Activated gamma-delta T cell treated with anti-CD3 and anti-CD28 coated beads, Interleukin-2, amount 50 U/mL, for 16 hours (primary cell): ENCODE measurements at places on chromosomes 3 and 15.

DNA sequence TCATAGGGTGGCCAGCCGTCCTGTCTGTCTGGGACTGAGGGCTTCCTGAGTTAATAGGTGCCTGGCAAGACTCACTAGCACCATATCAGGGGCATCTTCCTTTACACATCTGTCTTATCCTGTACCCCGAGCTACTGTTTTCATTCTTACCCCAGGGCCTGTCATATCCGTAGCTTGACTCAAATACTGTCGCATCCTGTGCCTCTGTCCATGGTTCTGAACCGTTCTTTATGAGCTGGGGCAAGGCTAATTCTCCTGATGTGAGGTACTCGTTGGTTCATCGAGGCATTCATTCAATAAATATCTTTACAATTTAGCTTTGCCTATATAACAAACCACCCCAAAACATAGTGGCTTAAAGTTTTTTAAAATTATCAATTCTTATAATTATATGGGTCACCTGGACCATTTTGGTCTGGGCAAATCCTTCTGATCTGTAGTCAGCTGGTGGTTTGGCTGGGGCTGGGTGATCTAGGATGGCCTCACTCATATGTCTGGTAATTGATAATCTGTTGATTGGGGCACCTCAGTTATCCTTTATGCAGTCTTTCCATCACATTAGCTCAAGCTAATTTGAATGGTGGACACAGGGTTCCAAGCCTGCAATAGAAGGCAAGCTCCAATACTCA is 121.2 kb downstream of the TLE3 start:
- no peak for DNase-seq

- peak; percentile 34 for DNase-seq
Measured at GRCh38 chr15:40763801-40764628, at the start of gene GCHFR. GCHFR (plus strand) TSS chr15:40764068; CDS start chr15:40764181, 113 bp downstream.

DNA sequence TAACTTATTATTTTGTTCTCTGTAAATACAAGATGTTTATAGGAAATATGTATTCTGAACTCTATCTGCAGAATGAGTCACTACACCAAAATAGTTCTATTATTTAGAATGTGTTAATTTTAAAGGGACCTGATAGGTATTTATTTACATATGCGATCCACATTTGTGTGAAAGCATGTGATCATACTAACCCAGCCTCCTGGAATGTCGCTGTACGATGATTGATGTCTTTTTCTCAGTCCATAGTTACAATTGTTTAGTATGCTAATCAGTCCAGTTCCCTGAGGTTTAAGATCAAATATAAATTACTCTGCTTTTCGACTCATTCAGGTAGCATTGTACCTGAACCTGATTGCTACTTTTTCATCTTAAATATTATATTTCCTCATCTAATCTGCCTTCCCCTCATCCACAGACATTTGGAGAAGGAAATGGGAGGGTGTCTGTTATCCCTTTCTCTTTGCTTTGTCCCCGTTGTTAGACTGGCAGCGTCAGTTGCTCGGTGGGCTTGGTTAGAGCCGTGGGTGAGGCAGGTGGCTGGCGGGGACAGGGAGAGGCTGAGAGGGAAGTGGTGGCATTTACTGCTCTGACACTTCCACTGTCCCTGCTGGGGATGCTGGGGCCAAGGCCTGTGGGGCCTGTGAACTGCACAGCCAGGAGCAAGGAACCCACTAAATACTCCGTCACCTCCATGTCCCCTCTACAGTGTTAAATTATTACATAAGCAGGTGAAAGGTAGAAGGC is 27.8 kb upstream of the NR2E3 start:
- DNase-seq: no peak

- no peak for DNase-seq
Measured at GRCh38 chr3:142929109-142929508, 34.4 kb downstream of the PAQR9 start.

DNA sequence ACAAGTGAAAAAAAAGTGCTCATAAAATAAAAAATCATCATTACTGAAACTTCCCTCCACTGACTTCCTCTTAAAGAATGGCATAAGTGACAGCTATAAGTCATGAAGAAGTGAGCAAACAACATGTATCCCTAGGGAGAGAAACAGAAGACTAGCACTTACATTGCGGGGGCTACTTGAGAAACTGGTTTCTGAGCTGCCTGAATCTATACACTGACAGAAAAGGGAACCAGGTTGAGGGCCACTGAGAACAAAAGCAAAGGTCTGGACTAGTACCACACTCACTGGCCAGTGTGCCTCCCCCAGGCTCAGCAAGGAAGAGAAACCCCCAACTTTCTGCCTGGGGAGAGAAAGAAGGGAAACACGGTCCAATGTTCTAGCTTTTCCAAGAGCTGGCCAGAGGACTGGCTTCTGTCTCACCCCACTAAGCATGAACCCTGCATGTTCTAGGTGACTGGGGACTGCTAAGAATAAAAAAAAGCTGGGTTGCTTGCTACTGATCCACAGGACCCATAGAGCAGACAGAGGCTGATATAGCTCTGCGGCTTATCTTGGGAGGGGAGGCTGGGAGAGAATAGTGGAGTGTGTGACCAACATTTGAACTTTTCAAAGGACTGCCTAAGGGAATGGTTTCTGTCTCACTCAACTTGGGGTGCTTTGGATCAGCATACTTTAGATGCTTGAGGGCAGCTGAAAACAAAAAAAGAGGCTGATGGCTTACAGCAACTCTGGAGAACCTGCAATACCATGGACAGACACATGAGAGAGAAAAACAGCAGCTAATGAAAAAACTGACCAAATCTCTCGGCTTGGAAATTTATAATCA is 8.1 kb downstream of the RAD18 start:
- no peak for DNase-seq

DNA sequence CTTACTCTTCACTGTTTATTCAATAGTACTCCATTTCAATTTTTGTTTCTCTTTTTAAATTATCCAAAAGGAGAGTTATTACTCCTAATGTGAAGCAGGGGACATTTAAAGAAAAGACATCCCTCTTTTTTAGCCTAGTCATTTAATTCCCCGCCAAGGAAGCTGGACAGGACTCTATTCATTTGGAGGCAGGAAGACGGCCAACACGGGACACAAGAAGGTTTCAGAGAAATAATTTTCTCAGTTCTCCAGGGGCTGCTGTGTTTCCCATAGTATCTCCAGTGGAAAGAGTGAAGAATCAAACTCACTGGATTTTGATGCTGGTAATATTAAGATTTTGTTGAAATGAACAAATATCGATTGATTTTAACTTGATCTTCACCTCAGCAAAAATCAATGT is 833.7 kb downstream of the ROBO2 start:
- no peak for DNase-seq

DNA sequence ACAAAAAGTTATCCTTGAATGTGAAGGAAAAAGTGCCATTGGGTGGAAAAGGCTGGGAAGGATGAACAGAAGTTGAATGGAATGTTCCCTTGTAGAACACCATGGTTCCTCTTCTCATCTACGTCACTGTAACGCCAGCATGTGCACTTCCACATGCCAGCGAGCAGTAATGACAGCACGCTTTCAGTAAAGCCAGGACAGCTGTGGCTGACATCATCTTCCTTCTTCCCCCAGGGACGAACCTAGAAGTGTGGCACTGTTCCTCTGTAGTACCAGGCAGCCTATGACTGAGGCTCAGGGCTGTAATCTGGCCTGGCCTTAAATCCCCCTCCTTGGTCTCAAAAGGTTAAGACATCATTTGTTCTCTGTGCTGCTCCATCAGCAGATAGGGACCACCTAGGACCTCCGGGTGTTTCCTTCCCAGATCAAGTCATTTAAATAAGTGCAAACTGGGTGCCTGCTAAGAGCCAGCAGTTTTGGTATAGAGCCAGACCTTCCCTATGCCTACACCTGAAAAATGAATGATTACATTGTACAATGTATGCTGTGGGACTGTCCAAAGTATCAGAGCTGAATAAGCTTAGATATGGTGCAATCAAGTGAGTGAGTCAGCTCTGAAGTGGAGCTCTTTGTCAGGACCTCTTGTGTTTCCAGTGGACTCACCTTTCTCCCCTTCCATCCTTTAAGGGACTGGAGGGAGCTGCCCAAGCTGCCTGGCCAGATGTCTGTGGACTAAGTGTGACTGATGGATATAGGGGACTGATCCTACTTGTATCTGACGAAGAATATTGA is 5.6 kb upstream of the SRPRB start:
- no peak for DNase-seq
